ENCODE measurements at places on chromosomes 11 and 22. TPM values are rescaled to one million over a fixed set of nuclear protein-coding genes. Genes with fewer than 3 reads are reported as not detected.

OR5T2 gene
- not detected for total RNA-seq

- peaks cover 17% of the 10 kb centered on the region for H3K36me3 ChIP-seq
- H3K4me1 ChIP-seq = peaks cover 16% of the 10 kb centered on the region
- H3K27me3 ChIP-seq = no peaks in the 10 kb centered on the region
Measured at GRCh38 chr11:95795627-95796295, 5.5 kb downstream of the CEP57 start.

- H3K4me1 ChIP-seq = peaks cover 4% of the 10 kb centered on the region
- DNase-seq = peak; percentile 70
- H3K27me3 ChIP-seq = no peaks in the 10 kb centered on the region
Measured at GRCh38 chr22:42621505-42622002, 6.9 kb upstream of the POLDIP3 start.

SMIM35 gene
- total RNA-seq = not detected

GALNT18 gene
- not detected for total RNA-seq

Measured in PC-9 (cell line).